ENCODE measurements at places on chromosomes 11 and 22. TPM values are rescaled to one million over a fixed set of nuclear protein-coding genes. Genes with fewer than 3 reads are reported as not detected.
A peak's percentile ranks its signal among the peaks of the same experiment; 100 is the strongest.

GRCh38 chr11:3808861-3809623, 682 bp downstream of the PGAP2 start:
- DNase-seq = peak; percentile 71

SGSM1 gene
- 0.12 TPM for total RNA-seq

ZFP91 gene
- total RNA-seq = 60.9 TPM

DNA sequence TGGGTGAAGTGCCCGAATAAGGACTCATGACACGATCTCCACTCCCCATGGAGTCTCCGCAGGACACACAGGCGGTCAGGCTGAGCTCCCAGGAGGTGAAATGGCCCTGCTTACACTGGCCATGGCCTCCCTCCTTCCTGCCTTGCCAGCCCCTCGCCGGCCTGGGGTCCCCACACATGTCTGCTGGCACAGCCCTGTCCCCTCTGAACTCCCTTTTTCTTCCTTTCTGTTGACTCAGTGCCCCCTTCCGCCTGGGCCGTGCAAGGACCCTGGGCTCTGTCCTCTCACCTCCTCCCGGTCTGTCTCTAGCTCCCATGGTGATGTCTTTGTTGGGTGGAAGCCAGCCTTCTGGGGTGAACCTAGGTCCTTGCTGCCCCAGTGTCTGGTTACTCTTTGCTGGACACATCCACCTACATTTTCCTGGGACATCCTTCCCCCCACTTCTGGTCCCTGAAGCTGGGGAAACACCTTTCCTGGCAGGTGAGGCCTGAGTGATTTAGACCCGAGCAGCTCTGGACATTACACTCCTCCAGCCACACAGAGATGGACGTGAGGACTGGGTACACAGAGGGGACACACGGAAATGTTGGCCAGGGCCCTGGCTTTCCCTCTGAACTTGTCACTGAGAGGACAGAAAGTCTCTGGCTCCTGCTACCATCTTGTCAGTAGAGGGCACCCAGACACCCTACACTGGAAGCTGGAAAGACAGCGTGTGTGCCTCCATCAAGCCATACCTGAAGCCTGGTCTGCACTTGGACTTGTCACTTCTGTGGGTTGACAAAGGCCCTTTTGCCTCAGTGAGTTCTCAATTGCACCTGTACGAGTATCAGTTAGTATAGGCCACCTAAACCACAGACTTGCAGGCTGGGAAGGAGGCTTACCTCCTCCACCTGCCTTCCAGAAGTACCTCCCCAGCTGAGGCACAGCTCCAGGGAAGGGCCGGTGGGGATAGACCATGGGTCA, 864.3 kb downstream of the TBC1D22A start:
- DNase-seq = no peak

DNA sequence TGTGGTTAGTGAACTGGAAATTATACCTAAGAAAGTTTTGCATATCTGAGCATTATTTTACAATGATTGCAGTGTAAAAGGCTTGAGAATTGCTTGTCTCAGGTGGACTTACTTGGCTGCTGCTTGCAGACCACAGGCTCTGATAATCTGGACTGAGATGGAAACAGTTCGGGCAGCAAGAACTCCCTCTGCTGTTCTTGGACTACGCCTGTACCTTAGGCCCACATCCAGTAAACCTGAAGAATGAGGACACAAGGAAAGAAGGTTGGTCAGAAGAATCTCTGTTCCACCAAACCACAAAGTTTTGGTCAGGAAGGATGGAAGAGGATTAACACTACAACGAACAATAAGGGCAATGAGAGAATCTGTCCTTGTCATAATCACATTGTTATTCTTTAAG, 80.1 kb downstream of the C2CD3 start:
- DNase-seq = no peak

DNA sequence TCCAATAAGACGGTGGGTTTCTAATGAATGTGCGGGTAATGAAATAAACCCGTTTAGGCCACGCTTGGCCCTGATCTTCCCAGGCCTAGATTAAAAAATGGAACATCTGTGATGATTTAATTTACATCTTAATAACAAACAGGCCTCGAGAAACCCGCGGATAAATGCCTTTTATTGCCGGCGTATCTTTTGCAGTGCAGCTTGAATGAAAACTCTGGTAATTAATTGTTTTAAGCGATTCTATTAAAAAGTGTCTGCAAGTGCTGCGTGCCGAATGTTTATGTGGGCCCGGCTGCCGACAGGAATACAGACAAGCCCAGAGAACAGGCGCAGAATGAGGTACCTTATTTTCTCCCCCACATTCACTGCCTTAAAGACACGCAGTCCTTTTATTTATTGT, 420.7 kb downstream of the MN1 start:
- DNase-seq = no peak

Data from activated CD4-positive, alpha-beta T cell treated with anti-CD3 and anti-CD28 coated beads, Interleukin-2, amount 10 ng/mL, durations not matched to agents 7 days and 5 days (primary cell).